ENCODE measurements at places on chromosomes 6 and 20.

GRCh38 chr6:79305020-79305419 is 70.5 kb upstream of the HMGN3 start:
- DNase-seq: no peak

DNA sequence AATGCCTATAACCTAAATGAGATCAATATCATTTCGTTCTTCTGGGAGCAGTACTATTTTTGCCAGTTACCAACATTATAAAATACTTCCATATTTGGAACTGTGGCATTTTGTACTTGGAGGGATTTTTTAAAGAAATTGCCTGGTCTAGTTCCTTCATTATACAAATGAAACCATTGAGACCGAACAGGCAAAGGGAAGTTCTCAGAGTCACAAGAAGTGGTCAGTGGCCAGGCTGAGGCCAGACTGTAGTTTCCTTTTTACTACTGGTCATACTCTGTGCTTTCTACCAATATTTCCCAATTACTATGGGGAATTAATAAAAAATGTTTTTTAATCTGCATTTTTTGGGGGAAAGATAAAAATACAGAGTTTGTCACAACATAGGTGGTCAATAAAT is 332.0 kb downstream of the NRN1 start:
- no peak for DNase-seq

GRCh38 chr20:57167971-57168701 is 98.3 kb downstream of the BMP7 start:
- DNase-seq: no peak

GRCh38 chr6:136007345-136007744 is 155.8 kb downstream of the PDE7B start:
- no peak for DNase-seq

DNA sequence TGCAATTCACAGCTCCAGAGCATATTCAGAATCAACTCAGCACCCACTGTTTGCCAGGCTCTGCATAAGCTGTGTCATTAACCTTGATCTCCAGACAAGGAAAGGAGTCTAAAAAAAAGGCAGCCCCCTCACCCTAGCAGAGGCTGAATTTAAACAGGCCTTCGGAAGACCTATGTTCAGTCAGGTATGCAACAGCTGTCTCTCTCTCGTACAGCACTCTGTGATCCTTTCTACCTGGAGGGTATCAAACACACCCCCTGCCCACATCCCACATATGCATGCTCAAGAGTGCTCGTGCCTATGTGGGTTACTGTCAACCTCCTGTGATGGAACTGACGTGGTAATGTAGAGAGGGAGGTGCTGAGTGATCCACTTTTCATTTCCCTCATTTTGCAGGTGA is 8.5 kb downstream of the PLAGL2 start:
- no peak for DNase-seq

DNA sequence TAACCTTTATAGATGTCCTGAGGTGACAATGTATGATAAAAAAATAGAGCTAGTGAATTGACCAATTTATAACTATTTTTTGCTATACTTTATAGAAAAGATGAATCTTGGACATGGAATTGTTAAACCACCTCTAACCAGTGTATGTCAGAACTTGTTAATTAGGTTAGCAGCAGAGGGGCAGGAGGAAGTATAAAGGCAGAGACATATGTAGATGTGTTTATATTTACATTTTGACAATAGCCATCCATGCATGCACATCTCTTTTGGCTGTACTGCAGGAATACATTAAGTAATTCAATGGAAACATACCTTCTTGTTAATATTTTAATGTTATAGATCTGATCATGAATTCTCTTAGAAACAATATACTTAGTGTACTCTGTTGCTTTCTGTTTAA is 254.6 kb upstream of the NT5E start:
- DNase-seq: no peak

GRCh38 chr20:35146299-35146919 is 727 bp downstream of the EDEM2 start:
- no peak for DNase-seq

- no peak for DNase-seq
Measured at GRCh38 chr6:117025310-117025709, 148.3 kb downstream of the RFX6 start.

DNA sequence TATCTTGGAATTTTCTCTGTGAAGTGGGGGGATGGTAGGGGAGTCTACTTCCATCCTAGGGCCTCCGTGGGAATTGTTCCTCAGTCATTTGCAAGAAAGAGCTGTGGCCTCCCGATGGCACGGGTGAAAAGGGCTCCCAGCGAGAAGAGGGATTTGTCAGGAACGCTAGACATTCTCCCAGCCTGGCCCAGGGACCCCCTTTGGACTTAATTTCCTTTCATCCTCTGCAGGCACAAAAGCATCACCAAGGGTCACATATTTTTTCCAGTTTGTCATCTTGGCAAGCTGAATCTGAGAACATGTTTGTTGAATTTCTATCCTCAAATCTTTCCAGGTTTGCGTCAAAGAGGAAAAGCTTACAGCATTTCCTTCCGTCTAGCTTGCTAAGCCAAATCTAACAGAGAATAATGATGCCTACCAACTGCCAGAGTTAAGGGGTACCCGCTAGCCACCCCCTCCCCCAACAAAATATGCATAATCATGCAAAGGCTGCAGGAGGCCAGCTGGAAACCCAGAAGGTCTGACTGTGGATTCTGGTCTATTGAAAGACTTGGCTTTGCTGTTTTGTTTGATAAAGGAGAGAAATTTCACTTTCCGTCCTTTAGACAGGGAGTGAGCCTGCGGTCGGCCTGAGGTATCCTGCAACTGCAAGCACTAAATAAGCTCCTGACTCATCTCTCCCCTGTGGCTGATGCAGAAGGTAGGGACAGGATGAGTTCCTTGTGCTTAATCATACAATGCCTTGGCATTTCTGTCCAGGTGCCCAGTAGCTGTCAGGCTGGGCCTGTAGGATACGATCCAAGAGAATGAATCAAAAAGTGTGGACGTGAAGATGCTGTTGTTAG is 23.1 kb downstream of the PSMG4 start:
- no peak for DNase-seq

DNA sequence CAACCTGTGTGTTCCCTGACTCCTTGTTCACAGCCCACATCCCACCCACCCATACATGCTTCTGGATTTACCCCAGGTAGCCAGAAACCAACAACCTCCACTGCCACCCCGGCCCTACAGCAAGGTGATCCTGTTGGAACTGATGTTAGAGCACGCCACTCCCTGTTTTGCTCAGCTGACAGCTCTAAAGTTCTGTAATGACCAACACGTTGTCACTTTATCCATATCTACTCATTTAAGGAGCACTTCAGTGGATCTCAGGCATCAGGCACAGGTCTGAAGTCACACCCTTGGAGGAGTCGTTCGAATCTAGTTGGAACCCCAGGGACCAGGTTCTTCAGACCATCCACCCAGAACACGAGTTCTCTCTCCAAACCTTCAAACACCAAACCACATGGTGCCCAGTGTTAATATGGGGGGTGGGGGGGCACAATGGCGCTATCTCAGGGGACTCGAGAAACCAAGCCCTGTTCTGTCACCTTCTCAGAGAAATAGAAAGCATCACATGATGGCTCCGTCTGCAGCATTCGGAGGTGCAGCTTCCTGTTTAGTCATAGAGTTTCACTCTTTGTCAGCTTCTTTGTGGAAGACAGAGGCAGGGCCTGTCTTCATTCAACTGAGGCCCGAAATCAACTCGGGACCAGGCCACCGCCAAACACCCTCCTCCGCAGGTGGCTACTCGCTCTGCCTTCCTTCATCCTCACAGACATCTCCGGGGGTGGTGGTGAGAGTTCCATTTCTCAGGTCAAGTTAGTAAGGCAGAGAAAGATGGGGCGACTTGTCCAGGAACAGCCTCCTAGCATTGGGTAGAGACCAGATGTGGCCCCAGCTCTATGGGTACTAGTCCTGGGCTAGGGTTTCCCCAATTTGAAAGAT is 142.2 kb downstream of the NFATC2 start:
- peak; percentile 61 for DNase-seq

DNA sequence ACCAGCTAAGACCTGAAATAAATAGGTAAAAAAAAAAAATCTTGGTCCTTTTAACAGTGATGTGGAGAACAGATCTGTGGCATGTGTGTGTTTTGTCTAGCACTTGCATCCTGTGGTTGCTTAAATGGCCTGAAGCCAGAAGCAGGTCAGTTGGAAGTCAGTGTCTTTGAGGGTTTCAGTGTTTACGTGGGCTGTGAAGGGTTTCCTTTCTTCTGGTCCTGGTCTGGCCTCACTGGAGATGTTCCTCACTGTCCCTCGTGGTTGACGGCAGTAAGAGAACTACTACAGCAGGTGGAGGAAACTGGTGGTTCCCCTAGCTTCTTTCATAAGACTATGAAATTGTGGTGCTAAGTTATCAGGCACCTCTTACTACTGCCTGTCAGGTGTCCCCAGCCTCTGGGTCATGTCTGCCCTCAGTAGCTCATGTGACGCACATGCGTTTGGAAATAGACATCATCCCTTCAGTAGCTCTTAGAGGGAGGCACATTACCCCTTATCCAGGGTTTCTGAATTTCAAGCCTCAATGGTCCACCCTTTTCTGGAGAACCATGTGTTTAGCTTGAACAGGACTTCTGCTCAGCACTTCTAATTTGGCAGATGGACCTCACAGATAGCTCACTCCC is 59.4 kb upstream of the SCP2D1 start:
- DNase-seq: no peak

DNA sequence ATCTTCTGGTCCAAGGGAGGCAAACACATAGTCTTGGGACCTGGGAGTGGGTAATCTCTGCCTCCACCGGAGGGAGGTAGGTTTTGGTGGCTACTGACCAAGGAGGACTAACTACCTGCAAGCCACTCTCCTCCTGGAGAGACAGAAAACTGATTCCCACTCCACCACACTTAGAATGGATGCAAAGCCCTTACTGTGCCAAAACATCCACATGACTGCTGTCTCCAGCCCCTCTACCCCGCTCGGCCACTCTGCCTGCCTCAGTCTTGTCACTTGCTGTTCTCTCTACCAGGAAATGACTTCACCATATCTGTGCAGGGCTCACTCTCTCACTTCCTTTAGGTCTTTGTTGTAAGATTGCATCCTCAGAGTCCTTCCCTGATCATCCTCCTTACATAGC is 129.5 kb upstream of the ARG1 start:
- peak; percentile 26 for DNase-seq

GRCh38 chr6:169955731-169956437 is 204.5 kb downstream of the ERMARD start:
- no peak for DNase-seq

- DNase-seq: no peak
Measured at GRCh38 chr20:63509088-63509564, 10.2 kb upstream of the EEF1A2 start.

GRCh38 chr6:101397199-101397598 is 3.7 kb downstream of the GRIK2 start:
- DNase-seq: no peak

DNA sequence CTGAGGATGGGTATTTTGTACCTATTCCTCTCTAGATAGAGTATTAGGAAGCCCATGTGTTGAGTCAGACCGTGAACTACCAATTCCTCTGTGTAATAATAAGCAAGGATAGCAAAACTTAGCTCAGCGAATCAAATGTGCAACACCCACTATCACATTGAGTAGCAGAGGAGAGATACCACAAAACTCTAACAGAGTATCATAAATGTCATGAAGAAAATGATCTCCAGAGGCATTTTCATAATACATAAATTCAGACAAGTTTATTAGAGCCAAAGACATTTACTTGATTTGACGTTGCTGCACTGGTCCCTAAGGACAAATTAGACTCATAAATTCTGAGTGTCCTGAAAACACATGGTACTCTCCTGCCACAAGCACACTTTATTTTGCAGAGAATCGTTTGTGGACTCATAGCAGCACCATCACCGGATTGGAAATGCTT is 245.2 kb downstream of the HAO1 start:
- DNase-seq: no peak

GRCh38 chr20:25040438-25040831 is 17.5 kb downstream of the ACSS1 start:
- no peak for DNase-seq

GRCh38 chr6:313917-314316 is 21.6 kb downstream of the DUSP22 start:
- DNase-seq: no peak

GRCh38 chr6:98977671-98978292 is 30.0 kb upstream of the FBXL4 start:
- DNase-seq: no peak

- DNase-seq: no peak
Measured at GRCh38 chr20:6075428-6076219, 21.8 kb upstream of the LRRN4 start.

GRCh38 chr20:52592567-52592966 is 379.6 kb upstream of the TSHZ2 start:
- DNase-seq: no peak
